Activated CD8-positive, alpha-beta memory T cell treated with anti-CD3 and anti-CD28 coated beads, Interleukin-2, amount 10 ng/mL, durations not matched to agents 7 days and 5 days (primary cell): ENCODE measurements at places on chromosomes 2 and 18. TPM values are rescaled to one million over a fixed set of nuclear protein-coding genes. Genes with fewer than 3 reads are reported as not detected.

DNA sequence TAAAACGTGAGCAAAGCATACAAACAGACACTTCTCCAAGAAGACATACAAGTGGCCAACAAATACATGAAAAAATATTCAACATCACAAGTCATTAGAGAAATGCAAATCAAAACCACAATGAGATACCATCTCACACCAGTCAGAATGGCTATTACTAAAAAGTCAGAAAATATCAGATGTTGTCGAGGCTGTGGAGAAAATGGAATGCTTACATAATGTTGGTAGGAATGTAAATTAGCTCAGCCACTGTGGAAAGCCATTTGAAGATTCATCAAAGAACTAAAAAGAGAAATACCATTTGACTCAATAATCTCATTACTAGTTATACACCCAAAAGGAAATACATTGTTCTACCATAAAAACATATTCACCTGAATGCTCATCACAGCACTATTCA is 825.7 kb downstream of the SUCLG1 start:
- H3K4me3 ChIP-seq: no peak overlapping the region
- no peak for DNase-seq
- H3K27me3 ChIP-seq: no peaks in the 10 kb centered on the region
- no peak overlapping the region for H3K27ac ChIP-seq
- no peaks in the 10 kb centered on the region for H3K36me3 ChIP-seq

DNA sequence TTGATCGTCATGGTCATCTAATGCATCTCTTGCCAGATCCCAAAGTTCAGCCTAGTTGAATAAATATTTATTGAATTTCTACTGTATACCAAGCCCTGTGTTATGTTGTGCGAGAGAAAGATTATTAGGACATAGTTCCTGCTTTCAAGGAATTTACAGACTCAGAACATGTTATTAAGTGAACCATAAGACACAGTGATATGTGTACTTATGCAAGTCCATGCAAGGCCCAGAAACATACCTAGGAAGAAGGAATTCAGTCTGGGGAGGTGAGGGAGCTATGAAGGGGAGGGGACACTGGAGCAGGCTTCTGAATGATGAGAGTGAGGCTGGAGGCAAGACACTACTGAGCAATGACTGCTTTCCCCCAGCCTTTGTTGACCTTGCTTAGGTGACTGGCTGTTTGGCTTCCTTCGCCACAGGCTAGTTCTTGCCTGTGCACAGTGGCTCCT is 81.4 kb downstream of the ACAA2 start:
- no peak overlapping the region for H3K4me3 ChIP-seq
- peaks cover 15% of the 10 kb centered on the region for H3K27me3 ChIP-seq
- no peak overlapping the region for H3K27ac ChIP-seq

The DSC2 gene
- total RNA-seq: not detected

- H3K27ac ChIP-seq: no peak overlapping the region
- no peaks in the 10 kb centered on the region for H3K36me3 ChIP-seq
- no peak for DNase-seq
- H3K4me1 ChIP-seq: peaks cover 19% of the 10 kb centered on the region
- H3K27me3 ChIP-seq: no peaks in the 10 kb centered on the region
Measured at GRCh38 chr2:159226608-159227385, 59.7 kb downstream of the WDSUB1 start.

DNA sequence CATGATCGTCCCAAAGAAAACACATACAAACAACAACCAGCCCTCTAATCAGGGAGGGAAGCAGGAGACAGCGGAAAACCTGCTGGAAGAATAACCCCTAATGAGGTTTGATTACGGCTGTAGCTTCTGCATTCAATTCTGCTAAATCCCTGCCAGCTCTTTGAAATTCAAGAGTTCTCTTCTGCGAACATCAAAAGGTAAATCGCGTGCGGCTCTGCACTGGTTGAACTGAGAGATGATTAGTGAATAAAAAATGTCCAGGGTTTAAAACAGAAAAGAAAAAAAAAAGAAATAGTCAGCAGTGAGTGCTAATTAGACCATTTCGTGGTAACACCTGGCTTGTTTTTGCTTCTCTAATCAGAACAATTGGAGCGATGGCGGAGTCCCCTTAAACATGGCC is 153.0 kb upstream of the CAPN13 start:
- no peak overlapping the region for H3K27ac ChIP-seq
- H3K4me1 ChIP-seq: no peaks in the 10 kb centered on the region
- H3K36me3 ChIP-seq: no peaks in the 10 kb centered on the region
- no peak overlapping the region for H3K4me3 ChIP-seq
- DNase-seq: no peak

The RBM44 gene
- 0.42 TPM for total RNA-seq

DNA sequence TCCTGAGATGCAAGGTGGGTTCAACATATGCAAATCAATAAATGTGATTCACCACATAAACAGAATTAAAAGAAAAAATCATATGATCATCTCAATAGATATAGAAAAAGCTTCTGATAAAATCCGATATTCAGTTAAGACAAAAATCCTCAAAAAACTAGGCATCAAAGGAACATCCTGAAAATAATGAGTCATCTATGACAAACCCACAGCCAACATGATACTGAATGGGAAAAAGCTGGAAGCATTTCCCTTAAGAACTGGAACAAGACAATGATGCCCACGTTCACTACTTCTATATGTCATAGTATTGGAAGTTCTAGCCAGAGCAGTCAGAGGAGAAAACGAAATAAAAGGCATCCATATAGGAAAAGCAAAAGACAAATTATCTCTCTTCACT is 80.4 kb downstream of the MYO3B start:
- H3K4me1 ChIP-seq: no peaks in the 10 kb centered on the region
- no peak overlapping the region for H3K4me3 ChIP-seq
- H3K27me3 ChIP-seq: peaks cover 17% of the 10 kb centered on the region
- no peak for DNase-seq

The IFT172 gene
- total RNA-seq: 11.5 TPM

DNA sequence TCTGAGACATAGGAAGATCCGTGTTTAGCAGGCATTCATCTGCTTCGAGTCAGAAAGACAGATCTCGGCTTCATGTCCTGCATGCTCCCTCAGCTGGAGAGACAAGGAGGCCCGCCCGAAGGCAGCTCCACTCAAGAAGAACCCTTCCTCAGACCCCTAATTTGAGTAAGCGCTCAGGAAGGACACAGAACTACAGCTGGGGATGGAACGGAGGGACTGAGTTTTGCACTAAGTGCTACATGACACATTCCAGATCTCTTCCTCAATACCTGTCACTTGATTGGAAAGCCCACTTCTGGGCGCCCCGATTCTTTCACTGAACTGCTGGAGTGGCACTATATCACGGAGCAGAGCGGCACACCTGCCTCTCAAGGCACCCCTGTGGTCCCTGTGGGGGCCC is 185.6 kb upstream of the PXDN start:
- no peaks in the 10 kb centered on the region for H3K4me1 ChIP-seq
- H3K36me3 ChIP-seq: no peaks in the 10 kb centered on the region
- H3K27ac ChIP-seq: no peak overlapping the region
- peaks cover 2% of the 10 kb centered on the region for H3K27me3 ChIP-seq
- no peak overlapping the region for H3K4me3 ChIP-seq
- no peak for DNase-seq

- H3K36me3 ChIP-seq: peaks cover 22% of the 10 kb centered on the region
- DNase-seq: no peak
- H3K27ac ChIP-seq: no peak overlapping the region
- H3K4me3 ChIP-seq: no peak overlapping the region
- H3K27me3 ChIP-seq: no peaks in the 10 kb centered on the region
- H3K4me1 ChIP-seq: peaks cover 15% of the 10 kb centered on the region
Measured at GRCh38 chr2:6937157-6937556, 19.9 kb downstream of the RNF144A start.

GRCh38 chr18:50879302-50880118 is 592 bp downstream of the ME2 start:
- H3K36me3 ChIP-seq: peaks cover 12% of the 10 kb centered on the region
- peak overlapping the region; percentile 94 for H3K4me3 ChIP-seq
- peaks cover 27% of the 10 kb centered on the region for H3K4me1 ChIP-seq

DNA sequence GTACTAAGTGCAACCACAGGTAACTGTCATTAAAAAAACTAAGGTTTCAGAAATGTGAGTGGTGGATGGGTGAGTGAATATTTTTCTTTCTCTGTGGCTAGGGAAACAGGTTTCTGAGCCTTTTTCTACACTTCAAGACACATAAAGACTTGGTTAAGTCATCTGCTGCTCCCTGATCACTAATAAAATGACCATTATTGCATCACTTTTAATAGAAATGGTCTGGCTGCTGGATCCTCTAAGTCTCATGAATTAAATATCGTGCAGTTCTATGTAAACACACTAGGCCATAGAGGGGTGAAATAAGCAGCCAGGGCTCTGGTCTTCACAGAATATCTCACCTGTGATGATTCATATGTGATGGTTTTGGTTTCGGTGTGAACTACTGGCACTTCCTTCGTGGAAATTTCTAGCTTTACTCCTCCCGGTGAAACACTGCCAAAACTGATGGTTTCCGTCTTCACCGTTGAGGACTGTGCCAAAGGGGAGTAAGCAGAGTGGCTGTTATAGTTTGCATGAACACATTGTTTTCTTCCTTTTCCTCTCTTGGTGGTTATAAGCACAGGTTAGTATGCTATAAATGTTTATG is 100.4 kb upstream of the ZBTB14 start:
- H3K4me3 ChIP-seq: no peak overlapping the region
- H3K4me1 ChIP-seq: peaks cover 17% of the 10 kb centered on the region
- no peak overlapping the region for H3K27ac ChIP-seq
- peaks cover 5% of the 10 kb centered on the region for H3K27me3 ChIP-seq

The GCG gene
- total RNA-seq: not detected

- no peak overlapping the region for H3K27ac ChIP-seq
- H3K4me3 ChIP-seq: no peak overlapping the region
- no peaks in the 10 kb centered on the region for H3K36me3 ChIP-seq
- peaks cover 18% of the 10 kb centered on the region for H3K27me3 ChIP-seq
Measured at GRCh38 chr2:98063291-98063854, 23.6 kb upstream of the VWA3B start.

DNA sequence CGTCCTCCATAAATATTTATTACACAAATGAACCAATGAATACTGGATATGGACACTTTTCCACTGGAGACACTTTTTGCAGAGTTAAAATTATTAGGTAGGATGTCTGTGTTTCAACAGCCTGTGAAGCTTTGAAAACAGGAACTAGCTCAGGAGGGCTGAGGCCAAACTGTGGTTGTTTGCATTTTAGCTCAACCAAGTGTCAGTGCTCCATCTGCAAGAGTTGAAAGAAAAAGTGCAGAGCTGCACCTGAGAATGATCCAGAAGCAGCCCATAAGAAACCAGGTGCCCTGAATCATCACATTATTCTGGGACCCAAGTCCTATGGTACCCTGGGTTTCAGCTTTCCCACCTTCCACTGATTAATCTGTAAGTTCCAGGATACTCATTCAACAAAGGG is 180.4 kb downstream of the TRIB2 start:
- no peaks in the 10 kb centered on the region for H3K27me3 ChIP-seq
- no peak overlapping the region for H3K4me3 ChIP-seq
- peaks cover 15% of the 10 kb centered on the region for H3K4me1 ChIP-seq
- peak; percentile 46 for DNase-seq
- H3K36me3 ChIP-seq: no peaks in the 10 kb centered on the region

DNA sequence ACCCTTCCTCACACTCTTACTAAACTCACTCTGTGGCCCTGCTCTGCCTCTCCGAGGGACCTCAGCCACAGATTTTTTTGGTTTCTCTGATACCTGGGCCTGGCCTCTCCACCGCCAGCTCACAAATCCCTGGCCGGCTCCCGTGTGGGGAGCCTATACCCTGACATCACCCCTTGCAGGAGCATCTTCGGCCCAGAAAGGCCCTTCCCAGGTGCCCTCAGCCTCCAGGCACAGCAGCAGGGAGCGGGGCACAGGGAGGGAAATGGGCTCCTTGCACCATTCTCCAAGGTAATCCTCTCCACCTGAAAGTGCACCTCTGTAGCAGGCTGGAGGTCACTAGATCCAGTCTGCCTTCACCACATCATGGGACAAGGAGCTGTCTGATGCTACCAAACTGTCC is 43.2 kb downstream of the CRACDL start:
- peaks cover 39% of the 10 kb centered on the region for H3K27me3 ChIP-seq
- DNase-seq: peak; percentile 5
- no peaks in the 10 kb centered on the region for H3K36me3 ChIP-seq
- no peak overlapping the region for H3K27ac ChIP-seq

DNA sequence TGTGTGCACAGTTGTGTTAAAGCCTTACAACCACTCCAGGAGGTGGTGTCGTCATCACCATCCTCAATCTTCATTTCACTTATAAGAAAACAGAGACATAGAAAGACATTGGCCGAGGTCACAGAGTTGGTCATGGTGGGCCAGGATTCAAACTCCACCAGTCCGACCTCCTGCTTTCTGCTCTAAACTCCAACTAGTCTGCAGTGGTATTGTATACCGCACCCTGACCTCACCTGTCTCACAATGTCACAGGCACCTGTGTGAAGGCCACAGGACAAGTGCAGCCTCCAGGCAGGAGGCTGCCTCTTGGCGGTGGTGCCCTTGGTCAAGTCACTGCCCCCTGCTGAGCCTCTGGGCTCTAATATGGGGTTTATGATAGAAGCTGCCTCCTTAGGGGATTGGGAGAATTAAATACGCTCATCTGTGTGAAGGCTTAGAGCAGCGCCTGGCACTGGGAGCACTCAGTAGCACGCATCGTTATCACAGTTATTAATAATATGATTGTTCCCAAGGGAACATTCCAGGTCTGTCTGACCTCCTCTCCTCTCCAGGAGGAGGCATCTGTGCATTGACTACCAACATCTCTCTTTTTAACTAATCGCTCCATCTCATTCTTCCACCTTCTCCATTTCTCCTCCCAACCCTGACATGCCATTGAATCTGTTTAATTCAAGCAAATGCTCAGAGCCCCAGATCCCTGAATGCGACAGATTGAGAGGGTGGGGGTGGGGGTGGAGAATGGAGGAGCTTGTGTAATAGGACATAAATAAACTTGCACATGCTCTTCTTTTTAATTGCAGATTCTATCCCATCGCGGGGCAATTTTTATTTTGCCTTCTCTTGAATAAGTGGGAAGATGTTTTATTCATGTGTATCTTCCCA is 112.7 kb downstream of the MCFD2 start:
- no peaks in the 10 kb centered on the region for H3K36me3 ChIP-seq
- H3K4me3 ChIP-seq: no peak overlapping the region
- peak; percentile 12 for DNase-seq
- no peak overlapping the region for H3K27ac ChIP-seq
- peaks cover 3% of the 10 kb centered on the region for H3K27me3 ChIP-seq
- H3K4me1 ChIP-seq: no peaks in the 10 kb centered on the region

- H3K4me3 ChIP-seq: no peak overlapping the region
- peaks cover 33% of the 10 kb centered on the region for H3K4me1 ChIP-seq
- no peaks in the 10 kb centered on the region for H3K27me3 ChIP-seq
- H3K36me3 ChIP-seq: peaks cover 22% of the 10 kb centered on the region
- peak overlapping the region; percentile 94 for H3K27ac ChIP-seq
- peak; percentile 73 for DNase-seq
Measured at GRCh38 chr2:3222636-3223035, 155.0 kb downstream of the EIPR1 start.

The MSTN gene
- not detected for total RNA-seq

GRCh38 chr2:185291035-185291647 is 447.5 kb upstream of the FSIP2 start:
- H3K36me3 ChIP-seq: no peaks in the 10 kb centered on the region
- no peak overlapping the region for H3K4me3 ChIP-seq
- no peaks in the 10 kb centered on the region for H3K27me3 ChIP-seq

The AOX1 gene
- total RNA-seq: 0.20 TPM
